ENCODE measurements at places on chromosomes 3 and 15. TPM values are rescaled to one million over a fixed set of nuclear protein-coding genes. Genes with fewer than 3 reads are reported as not detected.

Gene GRIP2
- not detected for total RNA-seq

DNA sequence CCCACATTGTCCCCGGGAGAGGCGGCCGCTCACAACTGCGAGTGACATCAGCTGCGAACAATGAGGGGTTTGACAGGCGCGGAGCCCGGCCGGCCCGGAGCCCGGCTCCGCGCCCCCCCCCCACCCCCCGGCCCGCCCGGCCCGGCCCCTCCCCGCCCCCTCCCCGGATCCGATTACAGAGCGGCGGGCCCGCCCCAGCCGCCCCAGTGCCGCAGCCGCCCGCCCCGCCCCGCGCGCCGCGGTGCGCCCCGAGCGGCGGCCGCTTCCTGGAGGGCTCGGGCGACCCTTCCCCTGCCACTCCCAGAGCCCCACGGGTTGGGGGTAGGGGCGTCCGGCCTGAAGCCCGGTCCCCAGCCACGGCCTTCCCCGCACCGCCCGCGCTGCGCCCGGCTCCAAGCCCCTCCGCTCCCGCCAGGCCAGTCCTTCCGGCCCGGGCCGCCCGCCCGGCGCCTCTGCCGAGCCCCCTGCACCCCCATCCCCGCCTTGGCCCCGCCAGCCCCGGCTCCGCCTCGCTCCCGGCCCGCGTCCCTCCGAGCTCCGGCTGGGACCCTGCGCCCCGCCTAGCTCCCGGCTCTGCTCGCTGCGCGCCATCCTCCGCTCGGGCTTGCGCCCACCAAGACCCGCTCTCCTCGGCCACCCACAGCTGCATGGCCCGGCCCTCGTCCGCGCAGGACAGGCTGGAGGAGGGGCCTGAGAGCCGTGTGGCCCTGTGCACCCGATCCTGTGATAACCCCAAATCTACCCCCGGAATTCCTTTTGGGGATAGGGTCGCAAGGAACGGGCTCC lies at the start of gene PCBP4:
Gene PCBP4 (minus strand): TSS at position 71 of the 786 bp plus-strand sequence. CDS start 6,214 bp downstream, outside the sequence.
- peaks cover 8% of the 10 kb centered on the region for H3K4me1 ChIP-seq
- H3K27me3 ChIP-seq, result peaks cover 8% of the 10 kb centered on the region
- H3K27ac ChIP-seq, result peak within 1 kb of the TSS; percentile 47
- no peak for DNase-seq

DNA sequence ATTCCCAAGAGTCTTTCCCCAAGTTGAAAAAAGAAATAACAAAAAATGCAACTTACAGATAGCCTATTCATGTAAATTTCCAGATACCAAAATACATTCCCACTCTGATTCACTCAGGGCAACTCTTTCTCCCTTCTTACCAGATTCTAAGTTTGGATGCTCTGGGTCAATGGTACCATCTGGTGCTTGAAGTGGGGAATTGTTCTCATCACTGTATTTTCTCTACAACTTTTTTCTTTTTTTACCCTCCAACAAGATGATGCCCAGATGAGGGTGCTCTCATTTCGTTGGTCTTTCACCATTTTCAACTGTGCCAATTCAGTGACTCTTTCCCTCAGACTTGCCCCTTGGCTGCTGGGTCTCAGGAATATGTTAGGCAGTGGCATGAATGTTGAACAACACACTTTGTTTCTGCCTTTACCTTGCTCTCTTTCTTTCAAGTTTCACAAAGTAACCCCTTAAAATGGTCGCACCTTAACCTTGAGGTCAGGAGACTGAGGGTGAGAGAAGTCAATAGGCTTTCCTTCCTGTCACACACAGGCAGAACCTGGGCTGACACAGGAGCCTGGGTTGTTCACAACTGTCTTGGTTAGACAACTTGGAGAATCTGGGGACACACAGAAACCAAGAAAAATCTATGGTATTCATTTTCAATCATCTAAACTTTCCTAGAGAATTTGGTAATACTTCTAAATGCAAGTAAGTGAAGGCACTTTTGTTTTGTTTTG lies 330.7 kb upstream of the SLCO3A1 start:
- peaks cover 39% of the 10 kb centered on the region for H3K27me3 ChIP-seq
- peaks cover 3% of the 10 kb centered on the region for H3K4me1 ChIP-seq
- H3K27ac ChIP-seq, result no peak overlapping the region
- H3K4me3 ChIP-seq, result no peak overlapping the region
- DNase-seq, result no peak
- H3K36me3 ChIP-seq, result no peaks in the 10 kb centered on the region

Gene SUSD5
- total RNA-seq, result not detected

- no peaks in the 10 kb centered on the region for H3K27me3 ChIP-seq
These were observed 16.0 kb upstream of the PTX3 start for GRCh38 chr3:157420606-157421130.

Gene ITIH4
- 14.6 TPM for total RNA-seq

GRCh38 chr15:57609805-57610529 lies 18.3 kb downstream of the MYZAP start:
- no peaks in the 10 kb centered on the region for H3K4me1 ChIP-seq
- DNase-seq, result no peak
- peaks cover 7% of the 10 kb centered on the region for H3K27me3 ChIP-seq
- H3K4me3 ChIP-seq, result no peak overlapping the region
- no peaks in the 10 kb centered on the region for H3K36me3 ChIP-seq

DNA sequence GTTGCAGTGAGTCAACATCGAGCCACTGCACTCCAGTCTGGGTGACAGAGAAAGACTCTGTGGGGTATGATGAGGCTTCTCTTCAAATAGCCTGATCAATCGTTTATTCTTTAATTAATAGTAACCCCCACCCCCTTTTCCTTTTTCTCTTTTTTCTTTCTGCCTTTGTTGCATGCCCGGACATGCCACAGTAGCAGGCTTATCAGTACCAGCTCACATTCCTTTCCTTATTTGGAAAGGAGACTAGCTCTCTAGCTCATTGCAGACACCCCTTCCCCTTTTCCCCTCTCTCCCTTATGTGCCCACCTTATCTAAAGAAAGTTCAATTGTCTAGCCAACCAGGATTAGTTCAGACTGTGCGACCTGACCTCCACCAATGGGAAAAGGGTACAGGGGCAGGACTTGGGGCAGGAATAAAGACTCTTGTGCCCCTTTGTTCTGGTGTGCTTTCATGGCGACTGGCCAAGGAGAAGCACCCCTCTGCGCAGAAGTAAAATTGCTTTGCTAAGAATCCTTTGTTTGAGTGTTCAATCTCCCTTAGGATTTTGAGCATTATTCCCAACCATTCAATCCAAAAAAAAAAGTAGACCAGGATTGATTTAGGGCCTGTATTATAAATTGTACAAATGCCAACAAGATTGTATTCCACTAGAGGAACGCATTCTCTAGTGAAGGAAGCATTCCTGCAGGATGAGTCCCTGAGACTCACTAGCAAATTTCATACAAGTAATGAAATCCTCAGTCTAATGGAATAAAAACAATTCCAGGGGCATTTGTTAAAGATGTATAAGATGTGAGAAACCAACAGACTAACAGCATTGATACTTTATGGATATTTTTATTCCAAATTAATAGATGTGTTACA lies 95.8 kb upstream of the SNRPN start:
- H3K4me3 ChIP-seq, result no peak overlapping the region
- no peaks in the 10 kb centered on the region for H3K27me3 ChIP-seq
- no peaks in the 10 kb centered on the region for H3K36me3 ChIP-seq
- no peaks in the 10 kb centered on the region for H3K4me1 ChIP-seq
- no peak for DNase-seq
- H3K27ac ChIP-seq, result no peak overlapping the region

DNA sequence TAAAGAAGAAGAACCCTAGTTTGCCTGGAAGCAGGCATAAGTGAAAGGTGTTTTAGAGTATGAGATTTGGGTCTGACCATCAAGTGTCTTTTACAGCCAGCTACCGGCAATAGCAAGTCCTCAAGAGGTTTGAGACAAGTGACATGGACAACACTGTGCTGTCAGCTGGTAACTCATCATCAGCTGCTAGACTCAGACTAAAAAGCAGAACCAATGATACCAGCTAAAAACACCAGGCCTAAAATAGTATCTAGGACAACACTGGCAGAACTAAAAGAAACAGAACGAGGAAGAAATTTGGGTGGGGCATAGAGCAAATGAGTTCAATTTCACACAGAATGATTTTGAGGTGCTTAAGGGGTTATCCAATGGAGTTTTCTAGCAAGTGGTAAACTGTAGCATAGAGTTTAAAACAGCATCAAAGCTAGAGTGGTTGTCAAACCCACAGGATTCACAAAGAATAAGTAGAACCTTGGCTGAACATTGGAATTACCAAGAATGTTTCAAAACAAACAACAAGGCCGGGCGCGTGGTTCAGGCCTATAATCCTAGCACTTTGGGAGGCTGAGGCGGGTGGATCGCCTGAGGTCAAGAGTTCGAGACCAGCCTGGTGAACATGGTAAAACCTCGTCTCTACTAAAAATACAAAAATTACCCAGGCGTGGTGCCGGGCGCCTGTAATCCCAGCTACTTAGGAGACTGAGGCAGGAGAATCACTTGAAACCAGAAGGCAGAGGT lies 3.9 kb downstream of the CIAO2A start:
- no peaks in the 10 kb centered on the region for H3K27me3 ChIP-seq
- H3K4me3 ChIP-seq, result no peak overlapping the region
- peaks cover 32% of the 10 kb centered on the region for H3K4me1 ChIP-seq
- H3K27ac ChIP-seq, result no peak overlapping the region

DNA sequence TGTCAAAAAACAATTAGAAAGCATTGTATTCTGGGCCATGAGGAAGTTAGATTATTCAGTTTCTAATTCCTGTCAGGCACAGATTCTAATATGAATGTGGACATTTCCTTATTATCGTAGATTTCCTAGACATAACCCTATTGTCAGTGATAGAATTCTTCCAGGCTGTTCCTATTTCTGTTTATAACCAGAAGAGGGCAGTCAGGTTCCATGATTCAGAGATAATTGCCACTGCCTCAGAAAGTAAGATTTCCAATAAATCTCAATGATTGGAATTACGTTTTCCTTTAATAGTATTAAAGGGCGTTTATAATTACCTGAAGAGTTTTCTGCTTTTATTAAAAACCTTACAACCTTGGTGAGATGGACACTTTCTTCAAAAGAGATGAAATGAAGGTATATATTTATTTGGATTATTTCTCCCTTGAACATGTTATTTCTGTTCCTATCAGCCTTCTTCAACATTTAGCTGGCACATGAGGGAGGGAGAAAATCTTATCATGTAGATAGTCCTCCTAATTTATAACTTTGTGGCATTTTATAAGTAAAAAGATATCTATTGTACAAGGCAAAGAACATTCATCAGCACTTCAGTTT lies 439.2 kb downstream of the MCTP2 start:
- no peak for DNase-seq
- H3K4me3 ChIP-seq, result no peak overlapping the region
- H3K36me3 ChIP-seq, result no peaks in the 10 kb centered on the region
- H3K4me1 ChIP-seq, result peaks cover 10% of the 10 kb centered on the region
- H3K27me3 ChIP-seq, result peaks cover 24% of the 10 kb centered on the region
- no peak overlapping the region for H3K27ac ChIP-seq

GRCh38 chr15:34154725-34155204 lies 52.9 kb downstream of the PGBD4 start:
- no peak for DNase-seq
- H3K27me3 ChIP-seq, result no peaks in the 10 kb centered on the region

Gene ZSCAN29
- total RNA-seq, result 30.4 TPM

Gene RAB5A
- total RNA-seq, result 68.9 TPM

- H3K27ac ChIP-seq, result peak overlapping the region; percentile 50
- DNase-seq, result no peak
- H3K27me3 ChIP-seq, result no peaks in the 10 kb centered on the region
- no peaks in the 10 kb centered on the region for H3K36me3 ChIP-seq
- no peak overlapping the region for H3K4me3 ChIP-seq
These were observed 28.4 kb upstream of the TPRG1 start for GRCh38 chr3:189143321-189143720.

DNA sequence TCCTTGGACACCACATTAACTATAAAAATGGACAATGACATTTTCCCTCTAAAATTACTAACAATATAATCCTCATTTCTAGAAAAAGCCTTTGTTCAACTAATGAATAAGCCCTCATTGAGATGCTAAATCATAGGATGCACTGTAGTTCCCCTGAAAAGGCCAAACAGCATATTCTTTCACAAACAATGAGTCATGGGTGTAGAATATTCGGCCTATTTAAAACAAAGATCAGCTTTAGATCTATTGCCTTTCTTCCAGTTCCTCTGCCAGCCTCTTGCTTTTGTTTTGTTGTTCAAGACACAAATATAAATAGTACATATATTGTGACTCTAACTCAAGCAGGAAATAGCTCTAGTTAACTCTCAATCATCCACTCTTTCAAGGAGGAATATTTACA lies 82.5 kb downstream of the ADAM10 start:
- peaks cover 20% of the 10 kb centered on the region for H3K36me3 ChIP-seq
- no peak overlapping the region for H3K4me3 ChIP-seq
- no peaks in the 10 kb centered on the region for H3K27me3 ChIP-seq
- H3K27ac ChIP-seq, result peak overlapping the region; percentile 39

- no peaks in the 10 kb centered on the region for H3K36me3 ChIP-seq
- H3K27me3 ChIP-seq, result peaks cover 8% of the 10 kb centered on the region
- no peak overlapping the region for H3K4me3 ChIP-seq
- no peak overlapping the region for H3K27ac ChIP-seq
These were observed 238.8 kb upstream of the WNT5A start for GRCh38 chr3:55725681-55726500.

- H3K4me3 ChIP-seq, result no peak overlapping the region
- DNase-seq, result no peak
- H3K4me1 ChIP-seq, result peaks cover 2% of the 10 kb centered on the region
- peaks cover 9% of the 10 kb centered on the region for H3K36me3 ChIP-seq
- no peak overlapping the region for H3K27ac ChIP-seq
These were observed 35.8 kb downstream of the ABHD5 start for GRCh38 chr3:43726521-43726920.

GRCh38 chr15:85757073-85757938 lies 37.4 kb downstream of the KLHL25 start:
- H3K36me3 ChIP-seq, result no peaks in the 10 kb centered on the region
- H3K27me3 ChIP-seq, result no peaks in the 10 kb centered on the region
- H3K4me3 ChIP-seq, result no peak overlapping the region
- DNase-seq, result no peak

Gene COL6A5
- total RNA-seq, result not detected

Gene GPR15
- 13.2 TPM for total RNA-seq

DNA sequence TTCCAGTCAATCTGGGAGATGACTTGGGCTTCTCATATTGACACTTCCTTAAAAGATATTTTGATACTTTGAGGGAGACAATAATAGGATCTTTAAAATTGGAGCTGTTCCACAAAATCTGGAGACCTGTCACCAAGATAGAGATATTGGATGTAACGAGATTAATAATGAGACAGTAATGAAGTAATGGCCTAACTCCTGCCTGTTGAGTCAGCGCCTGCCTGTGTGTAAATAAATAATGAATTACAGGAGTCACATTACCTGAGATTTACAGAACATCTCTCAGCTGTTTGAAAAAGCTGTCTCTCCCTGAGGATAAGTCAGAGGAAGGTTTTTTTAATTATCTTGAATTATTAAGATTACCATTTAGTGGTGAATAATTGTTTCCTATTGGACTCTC lies 43.8 kb upstream of the MITF start:
- no peaks in the 10 kb centered on the region for H3K4me1 ChIP-seq
- no peaks in the 10 kb centered on the region for H3K36me3 ChIP-seq
- H3K27ac ChIP-seq, result no peak overlapping the region
- DNase-seq, result no peak

DNA sequence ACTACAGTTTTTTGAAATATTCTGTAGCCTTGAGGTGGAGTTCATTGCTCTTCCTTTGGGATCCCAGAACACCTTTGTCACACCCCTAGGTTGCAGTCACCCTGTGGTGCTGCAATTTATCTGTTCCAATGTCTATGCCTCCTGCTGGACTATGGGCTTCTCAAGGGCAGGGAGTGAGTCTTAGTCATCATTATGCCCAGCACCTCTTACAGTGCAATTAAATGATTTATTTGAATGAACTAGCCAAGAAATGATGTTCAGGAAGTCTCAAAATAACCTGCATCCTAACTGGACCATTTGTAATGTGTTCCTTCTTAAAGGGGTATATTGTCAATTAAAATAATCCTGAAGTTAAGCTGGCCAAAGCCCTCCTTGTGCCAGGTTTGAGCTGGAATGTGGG lies 28.5 kb downstream of the SHC4 start:
- no peaks in the 10 kb centered on the region for H3K36me3 ChIP-seq
- peaks cover 25% of the 10 kb centered on the region for H3K27me3 ChIP-seq
- no peak overlapping the region for H3K27ac ChIP-seq
- DNase-seq, result no peak
- H3K4me1 ChIP-seq, result no peaks in the 10 kb centered on the region
